ENCODE measurements at places on chromosomes 2 and 18.

DNA sequence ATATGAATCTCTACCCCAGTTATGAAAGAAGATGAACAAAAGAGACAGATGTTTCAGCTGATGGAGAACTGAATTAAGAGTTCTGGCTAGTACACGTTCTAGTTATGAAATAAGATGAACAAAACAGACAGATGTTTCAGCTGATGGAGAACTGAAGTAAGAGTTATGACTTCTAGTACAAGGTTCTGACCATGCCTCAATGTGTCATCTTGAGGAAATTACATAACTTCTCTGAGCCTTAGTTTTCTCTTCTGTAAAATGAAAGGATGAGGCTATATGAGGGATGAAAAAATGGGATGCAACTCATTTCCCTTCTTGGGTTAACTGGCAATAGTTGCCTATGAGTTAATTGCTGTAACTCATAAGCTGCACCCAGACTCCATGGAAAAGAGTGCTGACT is 92.9 kb upstream of the WDR75 start:
- DNase-seq, result no peak

GRCh38 chr2:73122536-73122935 is 9.8 kb upstream of the RAB11FIP5 start:
- no peak for DNase-seq

- DNase-seq, result no peak
Observed at GRCh38 chr2:14363976-14364375, 268.5 kb upstream of the LRATD1 start.

DNA sequence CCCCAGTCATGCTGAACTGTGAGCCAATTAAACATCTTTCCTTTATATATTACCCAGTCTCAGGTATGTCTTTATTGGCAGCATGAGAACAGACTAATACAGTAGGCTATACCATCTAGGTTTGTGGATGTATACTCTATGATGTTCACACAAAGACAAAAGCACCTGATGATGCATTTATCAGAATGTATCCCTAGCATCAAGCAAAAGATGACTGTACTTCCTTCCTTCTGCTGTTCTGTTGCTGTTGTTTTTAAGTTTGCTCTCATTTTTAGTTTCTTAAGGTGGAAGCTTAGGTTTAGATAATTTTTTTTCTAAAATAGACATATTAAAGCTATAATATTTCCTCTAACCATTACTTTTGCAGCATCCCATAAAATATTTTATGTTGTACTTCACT is 12.4 kb downstream of the ZSCAN30 start:
- no peak for DNase-seq

DNA sequence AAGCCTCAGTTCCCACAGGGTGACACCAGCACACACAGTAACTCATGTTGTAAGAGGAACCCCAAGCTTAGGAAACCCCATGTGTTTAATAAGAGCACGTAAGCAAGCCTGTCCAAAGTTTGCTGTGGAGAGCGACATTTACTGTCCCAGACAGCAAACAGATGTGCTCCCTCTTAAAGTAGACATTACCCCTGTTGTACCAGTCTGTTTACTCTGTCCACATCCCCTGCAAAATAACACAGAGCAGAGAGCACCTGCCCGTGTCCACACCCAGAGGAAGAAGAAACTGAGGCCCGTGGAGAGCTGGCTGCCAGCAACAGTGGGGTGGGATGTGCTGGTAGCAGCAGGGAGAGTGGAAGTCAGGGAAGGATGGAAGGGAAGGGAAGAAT is 243.5 kb downstream of the GBX2 start:
- no peak for DNase-seq

- peak; percentile 88 for DNase-seq
Observed at GRCh38 chr18:48951448-48952286, 902 bp upstream of the SMAD7 start.

GRCh38 chr2:97993926-97994325 is 1.8 kb downstream of the TMEM131 start:
- no peak for DNase-seq

DNA sequence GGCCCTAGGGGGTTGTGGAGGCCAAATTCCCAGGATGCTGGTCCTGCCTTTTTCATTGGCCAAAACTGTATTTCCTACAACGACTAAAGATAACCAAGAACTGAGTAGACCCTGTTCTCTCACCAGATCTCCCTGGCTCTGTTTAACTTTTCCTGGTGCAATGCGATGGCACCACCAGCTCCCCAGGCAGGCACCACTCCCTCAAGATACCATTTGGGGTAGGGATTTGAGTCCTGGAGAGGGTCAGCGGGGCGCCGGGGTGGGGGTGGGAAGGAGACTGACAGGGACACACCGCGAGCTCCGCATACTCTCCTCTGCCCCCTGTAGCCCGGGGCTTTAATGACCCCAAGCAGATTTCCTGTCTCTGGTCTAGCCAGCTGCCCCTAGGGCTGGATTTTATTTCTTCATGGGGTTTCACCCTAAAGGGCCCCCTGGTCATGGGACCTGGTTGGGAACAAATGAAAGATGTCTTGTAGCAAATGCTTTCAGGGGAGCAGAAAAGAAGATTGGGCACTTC is 7.3 kb downstream of the SIX2 start:
- no peak for DNase-seq

DNA sequence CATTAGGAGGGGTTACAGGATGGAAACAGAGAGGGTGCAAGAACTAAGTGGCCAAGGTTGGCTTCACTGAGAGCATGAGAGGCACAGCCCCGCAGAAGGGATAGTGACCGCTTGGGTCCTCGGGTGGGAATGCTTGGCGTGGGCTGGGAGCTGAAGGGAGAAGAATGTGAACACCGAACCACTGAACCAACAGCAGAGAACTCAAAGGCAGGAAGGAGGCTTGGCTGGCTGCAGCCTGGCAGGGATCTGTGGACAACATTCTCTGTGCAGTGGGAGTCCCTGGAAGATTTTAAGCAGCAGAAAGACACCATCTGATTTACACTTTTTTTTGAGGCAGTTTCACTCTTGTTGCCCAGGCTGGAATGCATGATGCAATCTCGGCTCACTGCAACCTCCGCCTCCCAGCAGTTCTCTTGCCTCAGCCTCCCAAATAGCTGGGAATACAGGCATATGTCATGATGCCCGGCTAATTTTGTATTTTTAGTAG is 33.9 kb downstream of the SOWAHC start:
- DNase-seq, result no peak

GRCh38 chr18:68960355-68960754 is 162.5 kb downstream of the CCDC102B start:
- DNase-seq, result no peak

DNA sequence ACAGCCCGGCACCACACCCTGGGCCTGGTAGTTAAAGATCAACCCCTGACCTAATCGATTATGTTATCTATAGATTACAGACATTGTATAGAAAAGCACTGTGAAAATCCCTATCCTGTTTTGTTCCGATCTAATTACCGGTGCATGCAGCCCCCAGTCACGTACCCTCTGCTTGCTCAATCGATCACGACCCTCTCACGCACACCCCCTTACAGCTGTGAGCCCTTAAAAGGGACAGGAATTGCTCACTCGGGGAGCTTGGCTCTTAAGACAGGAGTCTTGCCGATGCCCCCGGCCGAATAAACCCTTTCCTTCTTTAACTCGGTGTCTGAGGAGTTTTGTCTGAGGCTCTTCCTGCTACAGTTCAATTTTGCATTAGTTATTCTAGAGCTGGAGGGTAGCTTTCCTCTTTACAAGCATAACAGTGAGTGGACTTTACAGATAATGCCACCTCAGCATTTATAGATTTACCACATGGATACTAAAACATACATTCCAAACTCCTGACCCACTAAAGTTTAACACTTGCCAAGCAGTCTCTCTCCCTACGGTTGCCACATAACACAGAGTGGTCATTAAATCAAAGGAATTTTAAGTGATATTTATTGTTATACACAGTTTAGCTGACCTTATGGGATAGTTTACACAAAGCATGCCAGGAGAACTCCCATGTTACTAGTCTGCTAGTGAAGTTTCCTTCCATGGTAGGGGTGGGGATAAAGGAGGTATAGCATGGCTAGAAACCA is 101.0 kb downstream of the EVA1A start:
- no peak for DNase-seq

DNA sequence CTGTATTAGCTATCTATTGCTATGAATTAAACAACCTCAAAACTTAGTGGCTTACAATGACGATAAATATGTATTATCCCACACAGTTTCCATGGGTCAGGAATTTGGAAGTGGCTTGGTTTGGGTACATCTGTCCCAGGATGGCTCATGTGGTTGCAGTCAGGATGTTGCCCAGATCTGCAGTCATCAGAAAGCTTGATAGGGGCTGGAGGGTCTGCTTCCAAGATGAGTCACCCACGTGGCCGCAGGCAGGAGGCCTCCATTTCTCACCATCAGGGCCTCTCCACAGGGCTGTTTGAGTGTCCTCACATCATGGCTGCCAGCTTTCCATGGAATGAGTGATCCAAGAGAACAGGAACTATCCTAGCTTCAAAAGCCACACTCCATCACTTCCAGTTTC is 46.4 kb downstream of the CHRNA1 start:
- DNase-seq, result no peak

DNA sequence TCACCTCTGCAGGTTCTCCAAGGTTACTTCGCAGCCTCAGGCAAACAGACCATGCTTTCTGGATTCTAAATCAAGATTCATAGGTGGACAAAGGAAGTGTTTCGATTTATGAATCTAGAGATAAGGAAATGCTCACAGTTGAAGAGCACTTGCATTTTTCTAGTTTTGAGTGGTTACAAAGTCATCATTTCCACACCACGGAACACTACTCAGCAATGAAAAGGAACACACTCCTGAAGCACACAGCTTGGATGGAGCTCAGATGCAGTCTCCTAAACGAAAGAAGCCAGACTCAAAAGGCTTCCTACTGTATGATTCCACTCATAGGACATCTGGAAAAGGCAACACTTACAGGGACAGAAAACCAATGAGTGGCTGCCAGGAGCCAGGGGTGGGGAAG is 31.7 kb downstream of the SDC1 start:
- no peak for DNase-seq

DNA sequence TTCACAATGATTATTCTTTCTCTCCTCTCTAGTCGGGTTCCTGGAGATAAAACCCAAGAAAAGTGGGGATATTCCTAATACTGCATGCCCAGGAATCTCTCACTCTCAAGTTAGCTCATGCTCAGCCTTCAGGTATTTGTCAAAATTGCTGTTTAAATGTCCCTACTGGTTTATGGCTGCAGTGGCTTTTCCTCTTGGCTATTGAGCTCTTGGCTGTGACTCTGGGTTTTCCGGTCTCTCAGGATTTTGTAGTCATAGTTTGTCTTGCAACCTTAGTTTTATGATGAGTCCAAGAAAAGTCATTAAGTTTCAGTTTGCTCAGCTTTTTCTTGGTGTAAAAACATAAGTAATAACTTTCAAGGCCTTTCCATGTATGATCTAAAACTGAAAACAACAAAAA is 820.7 kb upstream of the HS6ST1 start:
- no peak for DNase-seq

GRCh38 chr2:156124458-156124857 is 208.1 kb downstream of the NR4A2 start:
- DNase-seq, result no peak

GRCh38 chr2:20349513-20349921 is 1.1 kb downstream of the PUM2 start:
- DNase-seq, result no peak

DNA sequence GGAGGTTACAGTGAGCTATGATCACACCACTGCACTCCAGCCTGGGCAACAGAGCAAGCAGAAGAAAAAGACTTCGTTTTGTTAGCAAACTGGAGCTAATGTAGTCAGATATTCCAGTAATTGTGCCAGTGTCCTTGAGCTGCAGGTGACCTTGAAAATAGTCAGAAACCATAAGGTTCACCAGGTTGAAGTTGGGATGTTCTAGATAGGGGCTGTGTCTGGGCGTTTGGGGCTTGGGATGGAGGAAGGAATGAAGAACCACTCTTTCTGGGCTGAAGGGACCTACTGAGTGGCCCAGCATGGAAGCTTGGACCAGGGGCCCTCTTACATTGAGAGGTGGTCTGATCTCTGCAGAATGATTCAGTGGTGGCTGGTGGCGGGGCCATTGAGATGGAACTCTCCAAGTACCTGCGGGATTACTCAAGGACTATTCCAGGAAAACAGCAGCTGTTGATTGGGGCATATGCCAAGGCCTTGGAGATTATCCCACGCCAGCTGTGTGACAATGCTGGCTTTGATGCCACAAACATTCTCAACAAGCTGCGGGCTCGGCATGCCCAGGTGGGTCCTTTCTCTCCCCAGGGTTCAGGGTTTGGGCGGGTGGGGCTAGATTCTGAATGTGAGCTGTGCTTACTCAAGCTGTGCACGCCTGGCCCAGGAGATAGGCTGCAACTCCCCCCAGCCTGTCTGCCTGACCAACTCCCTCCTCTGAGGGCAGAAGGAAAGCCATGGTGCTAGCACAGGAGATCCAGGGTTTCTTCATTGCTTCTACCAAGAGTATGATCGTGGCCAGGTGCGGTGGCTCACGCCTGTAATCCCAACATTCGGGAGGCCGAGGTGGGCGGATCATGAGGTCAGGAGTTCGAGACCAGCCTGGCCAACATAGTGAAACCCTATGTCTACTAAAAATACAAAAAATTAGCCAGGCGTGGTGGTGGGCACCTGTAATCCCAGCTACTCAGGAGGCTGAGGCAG is 17.1 kb downstream of the CCT7 start:
- DNase-seq, result no peak

- DNase-seq, result no peak
Observed at GRCh38 chr2:171747371-171747770, 60.1 kb downstream of the DYNC1I2 start.

- DNase-seq, result peak; percentile 90
Observed at GRCh38 chr18:32349728-32350395, 120.8 kb downstream of the GAREM1 start.

- no peak for DNase-seq
Observed at GRCh38 chr2:222810044-222810443, 50.8 kb upstream of the ACSL3 start.

GRCh38 chr2:154195644-154196195 is 324.0 kb downstream of the GALNT13 start:
- DNase-seq, result no peak

GRCh38 chr2:236366049-236366387 is 101.8 kb upstream of the ASB18 start:
- no peak for DNase-seq

Measured in sciatic nerve (tissue), 2 donors.